ENCODE measurements at places on chromosomes 12 and 14.

DNA sequence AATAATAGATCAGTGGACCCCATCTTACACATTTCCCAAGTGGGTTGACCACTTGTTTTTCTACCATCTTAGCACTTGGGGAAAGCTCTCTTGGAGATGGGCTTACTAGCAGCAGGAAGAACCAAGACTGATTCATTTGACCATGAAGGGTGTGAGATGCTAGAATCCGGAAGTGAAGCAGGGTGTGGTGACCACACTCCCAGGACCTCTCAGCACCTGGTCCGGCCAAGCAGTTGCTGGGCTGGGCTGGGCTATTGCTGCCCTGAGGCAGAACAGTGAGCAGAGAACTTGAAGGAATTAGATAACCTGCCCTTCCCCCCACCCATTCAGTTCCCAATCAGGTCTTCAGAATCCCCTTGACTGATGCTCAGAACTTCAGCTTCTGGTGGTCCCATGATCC is 24.4 kb downstream of the ADCY6 start:
- no peak for DNase-seq

DNA sequence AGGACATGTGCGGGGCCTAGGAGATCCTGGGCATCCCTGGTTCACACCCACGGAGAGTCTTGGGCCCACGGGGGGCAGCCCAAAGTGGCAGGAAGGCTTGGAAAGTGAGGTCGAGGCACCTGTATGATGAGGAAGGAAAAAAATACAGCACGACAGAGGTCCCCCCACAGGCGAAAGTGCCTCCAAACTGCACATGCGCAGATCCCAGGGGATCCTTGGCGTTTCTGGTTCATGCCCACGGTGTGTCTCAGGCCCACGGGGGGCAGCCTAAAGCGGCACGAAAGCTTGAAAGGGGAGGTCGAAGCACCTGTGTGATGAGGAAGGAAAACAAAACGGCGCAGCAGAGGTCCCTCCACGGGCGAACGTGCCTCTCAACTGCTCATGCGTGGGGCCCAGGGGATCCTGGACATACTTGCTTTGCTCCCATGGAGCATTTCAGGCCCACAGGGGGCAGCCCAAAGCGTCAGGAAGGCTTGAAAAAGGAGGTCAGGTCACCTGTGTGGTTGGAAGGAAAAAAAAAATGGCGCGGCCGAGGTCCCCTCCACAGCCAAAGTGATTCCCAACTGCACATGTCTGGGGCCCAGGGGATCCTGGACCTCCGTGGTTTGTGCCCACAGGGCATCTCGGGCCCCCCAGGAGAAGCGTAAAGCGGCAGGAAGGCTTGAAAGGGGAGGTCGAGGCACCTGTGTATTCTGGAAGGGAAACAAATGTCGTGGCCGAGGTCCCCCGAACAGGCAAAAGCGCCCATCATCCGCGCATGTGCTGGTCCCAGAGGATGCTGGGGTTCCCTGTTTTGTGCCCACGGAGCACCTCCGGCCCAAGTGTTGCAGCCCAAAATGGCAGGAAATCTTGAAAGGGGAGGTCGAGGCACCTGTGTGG is 582.6 kb downstream of the ALG10 start:
- DNase-seq: no peak

DNA sequence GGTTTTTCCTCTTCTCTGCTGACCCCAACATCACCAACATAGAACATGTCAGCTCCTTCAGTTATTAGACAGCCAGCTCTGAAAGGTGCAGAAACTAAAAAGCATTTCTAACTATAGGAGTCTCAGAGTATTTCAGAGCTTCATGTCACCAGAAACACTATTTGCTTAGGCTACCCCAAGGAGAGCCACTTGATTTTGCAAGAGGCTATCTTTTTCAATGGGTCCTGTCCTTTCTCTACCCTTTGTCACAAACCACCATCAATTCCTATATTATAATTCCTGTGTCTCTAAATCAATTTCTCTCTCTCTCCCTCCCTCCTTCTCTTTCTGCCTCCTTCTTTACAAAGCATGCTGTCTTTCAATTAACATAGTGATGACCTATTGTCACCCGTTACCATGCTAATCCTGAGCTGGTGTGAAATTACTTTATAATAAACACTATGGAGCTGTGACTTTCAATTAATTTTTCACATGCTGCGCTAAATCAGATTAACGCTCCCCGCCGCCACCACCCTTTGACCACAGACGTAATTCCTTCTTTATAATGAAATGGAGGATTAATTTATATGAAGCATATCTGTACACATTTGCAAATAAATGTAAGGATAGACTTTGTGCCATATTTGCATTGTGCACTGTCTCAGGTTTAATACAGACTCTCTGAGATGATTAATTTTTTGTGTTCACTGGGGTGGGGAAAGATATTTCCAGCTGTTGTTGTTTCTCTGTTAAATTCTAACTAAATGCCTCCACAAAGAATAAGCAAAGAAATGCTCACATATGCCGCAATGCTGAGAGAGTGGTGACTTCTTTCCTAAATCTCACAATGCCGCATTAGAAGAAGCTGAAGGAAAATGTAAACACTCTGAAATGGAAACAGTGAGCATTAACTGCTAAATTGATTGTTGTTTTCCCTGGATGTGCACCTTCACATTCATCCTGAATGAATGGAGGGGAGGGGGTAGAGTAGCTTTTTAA is 418.6 kb downstream of the PDZRN4 start:
- DNase-seq: no peak

- no peak for DNase-seq
These were observed 617.6 kb downstream of the LRFN5 start for GRCh38 chr14:42224053-42224888.

GRCh38 chr14:36495666-36496065 is 24.4 kb downstream of the NKX2-1 start:
- no peak for DNase-seq

GRCh38 chr14:23481362-23481970 is 12.0 kb downstream of the NGDN start:
- DNase-seq: no peak

- no peak for DNase-seq
These were observed 115.9 kb upstream of the IFNG-AS1 start for GRCh38 chr12:67873355-67873754.

- DNase-seq: no peak
These were observed 84.1 kb upstream of the TBX3 start for GRCh38 chr12:114767906-114768722.

DNA sequence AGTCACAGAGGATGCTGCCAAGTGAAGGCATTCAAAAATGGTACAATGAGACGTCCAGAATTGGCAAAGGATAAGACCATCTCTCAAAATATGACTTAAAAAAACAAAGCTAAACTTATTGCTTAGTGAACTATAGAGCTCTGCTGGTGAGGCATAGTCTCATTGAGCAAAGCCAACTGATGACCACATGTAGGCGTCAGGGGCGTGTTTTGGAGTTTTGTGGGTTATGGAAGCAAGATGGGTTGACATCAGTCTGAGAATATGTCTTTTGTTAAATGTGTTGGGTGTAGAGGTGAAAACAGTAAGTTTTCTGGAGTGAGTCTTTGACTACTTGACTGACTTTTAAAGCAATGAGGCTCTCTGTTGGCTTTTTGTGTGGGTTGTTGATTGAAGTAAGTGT is 47.2 kb downstream of the ATL1 start:
- no peak for DNase-seq

GRCh38 chr12:67740711-67741110 is 92.2 kb downstream of the DYRK2 start:
- DNase-seq: no peak

GRCh38 chr12:115251727-115252126 is 567.8 kb upstream of the TBX3 start:
- DNase-seq: no peak

- DNase-seq: no peak
These were observed 4.0 kb downstream of the STX2 start for GRCh38 chr12:130835011-130835410.

GRCh38 chr12:98752726-98753125 is 107.6 kb downstream of the APAF1 start:
- no peak for DNase-seq

DNA sequence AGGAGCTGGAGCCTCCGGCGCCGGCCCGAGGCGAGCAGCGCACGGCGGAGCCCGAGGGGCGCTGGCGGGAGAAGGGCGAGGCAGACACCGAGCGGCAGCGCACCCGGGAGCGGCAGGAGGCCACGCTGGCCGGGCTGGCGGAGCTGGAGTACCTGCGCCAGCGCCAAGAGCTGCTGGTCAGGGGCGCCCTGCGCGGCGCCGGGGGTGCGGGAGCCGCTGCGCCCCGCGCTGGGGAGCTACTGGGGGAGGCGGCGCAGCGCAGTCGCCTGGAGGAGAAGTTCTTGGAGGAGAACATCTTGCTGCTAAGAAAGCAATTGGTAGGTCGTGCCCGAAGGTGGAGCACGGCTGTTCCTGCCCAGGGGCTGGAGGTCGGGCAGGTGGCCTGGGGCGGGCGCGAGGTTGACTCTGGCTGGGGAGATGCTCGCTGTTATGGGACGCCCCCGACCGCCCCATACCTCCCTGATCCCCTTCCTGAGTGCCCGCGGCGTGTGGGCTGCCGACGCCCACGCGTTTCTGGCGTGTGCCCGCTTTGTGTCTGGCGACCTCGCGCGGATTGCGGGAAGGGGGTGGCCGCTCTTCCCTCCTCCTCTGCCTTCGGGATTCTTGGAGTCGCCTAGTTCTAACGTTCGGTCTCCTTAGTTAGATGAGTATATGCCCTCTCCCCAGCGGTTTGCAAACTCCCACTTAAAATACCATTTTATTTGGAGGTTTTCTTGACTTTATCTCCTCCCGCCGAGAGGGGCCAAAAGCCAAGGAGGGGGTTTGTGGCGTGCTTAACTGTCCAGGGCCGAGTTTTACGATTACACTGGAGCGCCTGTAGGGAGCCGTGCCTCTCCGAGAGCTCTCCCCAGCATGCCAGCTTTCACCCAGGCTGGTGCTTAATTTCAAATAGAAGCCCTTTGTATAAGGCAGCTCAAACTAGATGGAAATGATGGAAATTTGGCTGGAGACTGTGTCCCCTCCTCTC is 752 bp downstream of the DACT1 start:
- no peak for DNase-seq

DNA sequence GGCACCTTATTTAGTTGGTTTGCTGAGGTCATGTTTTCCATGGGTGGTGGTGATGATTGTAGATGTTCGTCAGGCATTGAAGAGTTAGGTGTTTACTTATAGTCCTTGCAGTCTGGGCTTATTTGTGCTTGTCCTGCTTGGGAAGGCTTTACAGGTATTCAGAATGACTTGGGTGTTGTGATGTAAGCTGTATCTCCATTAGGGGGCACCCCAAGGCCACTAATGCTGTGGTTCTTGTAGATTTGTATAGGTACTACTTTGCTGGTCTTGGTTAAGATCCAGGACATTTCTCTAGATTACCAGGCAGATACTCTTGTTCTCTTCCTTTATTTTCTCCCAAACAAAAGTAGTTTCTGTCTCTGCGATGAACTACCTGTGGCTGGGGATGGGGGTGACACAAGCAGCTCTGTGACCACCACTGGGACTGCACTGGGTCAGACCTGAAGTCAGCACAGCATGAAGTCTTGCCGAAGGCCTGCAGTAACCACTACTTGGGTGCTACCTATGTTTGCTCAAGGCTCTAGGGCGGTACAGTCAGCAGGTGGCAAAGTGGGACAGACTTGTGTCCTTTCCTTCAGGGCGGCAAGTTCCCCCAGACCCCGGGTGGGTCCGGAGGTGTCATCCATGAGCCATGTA is 35.8 kb upstream of the FBXO33 start:
- no peak for DNase-seq

DNA sequence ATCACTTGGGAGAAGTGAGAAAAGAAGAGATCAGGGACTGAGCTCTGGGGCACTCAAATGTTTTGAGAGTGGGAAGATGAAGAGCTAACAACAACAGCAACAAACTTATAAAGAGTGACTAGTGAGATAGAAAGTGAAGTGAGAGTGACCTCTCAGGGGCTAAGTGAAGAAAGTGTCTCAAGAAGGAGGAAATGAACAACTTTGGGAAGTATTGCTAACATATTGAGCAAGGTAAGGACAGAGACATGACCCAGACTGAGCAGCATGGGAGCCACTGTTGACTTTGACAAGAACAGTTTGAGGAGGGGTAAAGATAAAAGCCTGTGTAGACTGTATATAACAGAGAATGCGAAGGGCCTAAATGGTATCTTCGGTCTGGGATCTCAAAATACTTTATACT is 155.1 kb upstream of the BTG1 start:
- no peak for DNase-seq

DNA sequence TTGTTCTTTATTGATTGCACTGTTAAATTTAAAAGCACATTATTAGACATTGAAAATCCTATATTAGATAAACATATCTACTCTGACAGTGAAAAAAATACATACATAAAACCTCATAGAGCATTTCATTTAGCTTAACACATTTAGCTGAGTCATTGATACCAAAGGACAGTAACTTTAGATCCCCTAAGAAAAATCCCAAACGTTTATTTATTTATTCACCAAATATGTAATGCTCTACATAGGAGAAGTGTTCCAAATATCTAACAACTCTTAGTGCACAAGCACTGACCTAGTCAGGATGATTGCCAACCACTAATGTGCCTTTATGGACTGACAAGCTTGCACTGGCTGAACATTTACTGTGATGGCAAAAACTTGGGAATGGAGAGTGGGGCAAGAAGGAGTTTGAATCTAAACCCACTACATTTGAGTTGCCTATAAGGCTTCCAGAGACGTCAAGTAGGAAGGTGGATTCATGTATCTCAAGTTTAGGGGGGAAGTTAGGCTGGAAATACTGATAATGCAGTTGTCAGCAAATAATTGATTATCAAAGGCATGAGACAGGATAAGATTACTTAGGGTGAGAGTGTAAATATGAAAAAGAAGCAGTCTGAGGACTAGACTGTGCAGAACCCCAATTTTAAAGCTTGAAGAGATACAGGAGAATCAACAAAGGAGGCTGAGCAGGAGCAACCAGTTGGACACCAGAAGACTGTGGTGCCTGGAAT is 156.4 kb downstream of the PLCZ1 start:
- no peak for DNase-seq

- DNase-seq: no peak
These were observed 547.1 kb downstream of the CCER1 start for GRCh38 chr12:90407841-90408240.

DNA sequence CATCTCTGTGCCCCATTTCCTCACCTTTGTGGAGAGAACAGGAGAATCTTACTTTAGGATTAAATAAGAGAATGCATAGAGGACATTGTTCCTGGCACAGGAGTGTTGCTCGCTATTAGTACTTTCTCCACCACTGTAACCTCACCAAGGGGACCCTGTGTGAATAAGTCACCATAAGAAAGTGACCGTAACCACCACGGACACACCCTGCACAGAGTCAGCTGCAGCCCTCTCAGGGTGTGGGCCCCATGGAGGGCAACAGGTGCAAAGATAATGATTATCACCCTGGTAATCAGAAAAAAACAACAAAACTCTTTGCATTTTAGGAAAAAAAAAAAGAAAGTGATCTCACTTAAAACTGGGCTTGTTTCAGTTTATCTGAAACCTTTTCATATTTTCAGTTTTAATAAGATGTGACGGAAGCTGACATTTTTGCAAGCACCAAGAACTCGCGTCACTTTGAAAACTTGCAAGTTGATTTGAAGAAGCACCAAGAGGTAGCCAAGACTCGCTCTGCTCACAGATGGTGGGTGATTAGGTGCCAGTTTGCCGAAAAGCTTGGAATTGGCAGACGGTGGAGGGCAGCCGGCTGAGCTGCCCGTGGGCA is 87.0 kb upstream of the VRK1 start:
- no peak for DNase-seq
